ENCODE measurements at places on chromosomes 7 and 10.

DNA sequence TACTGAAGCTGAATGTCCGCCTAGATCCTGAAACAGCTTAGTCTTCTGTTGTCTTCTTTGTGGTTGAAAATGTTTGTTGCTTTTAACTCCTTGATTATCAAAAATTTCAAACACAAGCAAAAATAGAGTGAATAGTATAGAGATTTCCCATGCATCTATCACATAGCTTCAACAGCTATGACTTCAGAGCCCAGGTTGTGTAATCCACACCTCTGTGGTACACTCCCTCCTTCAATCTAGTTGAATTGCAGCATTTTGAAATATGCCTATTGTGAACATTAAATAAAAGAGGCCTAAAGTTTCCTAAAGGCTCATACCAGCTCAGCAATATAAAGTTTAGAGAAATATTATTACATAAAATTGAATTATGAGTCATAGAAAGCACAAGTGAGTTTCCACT, 204.7 kb upstream of the HDAC9 start:
- no peak for DNase-seq

DNA sequence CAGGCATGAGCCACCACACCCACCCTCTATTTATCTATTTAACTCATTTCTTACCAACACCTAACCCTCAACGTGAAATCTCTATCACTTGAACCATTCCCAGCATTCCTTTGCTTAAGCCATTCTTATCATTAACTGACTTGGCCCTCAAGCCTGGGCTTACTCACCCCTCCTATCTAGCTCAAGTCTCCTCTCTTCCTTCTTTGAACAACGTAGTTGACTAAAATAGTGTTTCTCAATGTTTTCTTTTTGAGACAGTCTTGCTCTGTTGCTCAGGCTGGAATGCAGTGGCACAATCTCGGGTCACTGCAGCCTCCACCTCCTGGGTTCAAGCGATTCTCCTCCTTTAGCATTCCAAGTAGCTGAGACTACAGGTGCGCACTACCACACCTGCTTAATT, 7.0 kb downstream of the ANXA7 start:
- DNase-seq, result no peak

DNA sequence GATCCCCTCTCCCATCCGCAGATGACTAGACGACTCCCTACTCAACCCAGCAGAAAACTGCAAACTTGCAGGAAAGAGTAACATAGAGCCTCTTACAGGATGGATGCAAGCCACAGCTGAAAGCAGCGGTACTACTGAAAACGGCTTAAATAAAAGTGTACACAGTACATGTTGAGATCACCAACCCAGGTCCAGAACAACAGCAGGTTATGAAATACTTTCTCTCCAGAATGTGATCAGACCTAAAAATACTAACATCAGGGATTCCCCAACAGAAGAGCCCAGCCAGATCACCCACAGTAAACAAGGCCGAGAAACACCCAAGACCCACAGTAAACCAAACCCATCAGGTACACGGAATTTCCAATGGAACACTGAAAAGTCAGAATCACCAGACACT, 13.2 kb downstream of the ATE1 start:
- no peak for DNase-seq

GRCh38 chr7:78435355-78435754, 636.8 kb downstream of the PHTF2 start:
- no peak for DNase-seq

DNA sequence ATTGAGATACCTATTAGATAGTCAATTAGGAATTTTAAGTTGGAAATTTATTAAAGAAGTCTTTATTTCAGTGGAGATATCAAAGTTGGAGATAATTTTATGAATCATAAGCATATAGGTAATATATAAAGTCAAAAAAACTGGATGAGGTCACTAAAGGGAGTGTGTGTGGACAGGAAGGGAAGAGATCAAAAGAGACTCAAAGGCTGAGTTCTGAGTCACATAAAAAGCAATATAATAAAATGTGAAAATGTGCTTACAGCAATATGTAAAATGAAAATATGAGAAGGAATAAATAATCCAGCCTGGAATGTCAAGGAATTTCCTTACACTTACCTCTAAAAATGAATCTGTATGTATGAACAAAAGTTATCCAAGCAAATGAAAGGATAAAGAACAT, 583.3 kb upstream of the SORCS1 start:
- no peak for DNase-seq

DNA sequence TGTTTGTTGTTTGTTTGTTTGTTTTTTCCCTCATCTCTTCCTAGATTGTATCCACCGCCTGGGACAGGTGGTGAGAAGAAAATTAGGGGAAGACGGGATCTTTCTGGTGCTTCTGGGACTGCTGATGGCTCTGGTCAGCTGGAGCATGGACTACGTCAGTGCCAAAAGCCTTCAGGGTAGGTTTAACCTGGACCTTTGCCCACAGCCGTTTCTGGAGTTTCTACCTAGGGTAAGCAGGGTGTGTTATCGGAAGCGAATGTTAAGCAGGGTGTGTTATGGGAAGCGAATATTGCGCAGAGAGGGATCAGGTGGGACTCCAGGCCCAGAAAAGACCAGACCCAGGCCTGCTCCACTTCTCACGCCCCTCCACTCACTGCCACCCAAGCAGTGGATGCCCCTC, 4.7 kb downstream of the CLCN1 start:
- DNase-seq, result no peak

GRCh38 chr10:14312014-14312413, 18.7 kb downstream of the FRMD4A start:
- DNase-seq, result no peak

GRCh38 chr7:16098585-16099179, 322.7 kb downstream of the CRPPA start:
- no peak for DNase-seq

- DNase-seq, result no peak
These were observed 448.2 kb downstream of the DNAJB6 start for GRCh38 chr7:157784979-157785441.

GRCh38 chr7:96143495-96144259, 178.2 kb downstream of the SLC25A13 start:
- DNase-seq, result no peak

DNA sequence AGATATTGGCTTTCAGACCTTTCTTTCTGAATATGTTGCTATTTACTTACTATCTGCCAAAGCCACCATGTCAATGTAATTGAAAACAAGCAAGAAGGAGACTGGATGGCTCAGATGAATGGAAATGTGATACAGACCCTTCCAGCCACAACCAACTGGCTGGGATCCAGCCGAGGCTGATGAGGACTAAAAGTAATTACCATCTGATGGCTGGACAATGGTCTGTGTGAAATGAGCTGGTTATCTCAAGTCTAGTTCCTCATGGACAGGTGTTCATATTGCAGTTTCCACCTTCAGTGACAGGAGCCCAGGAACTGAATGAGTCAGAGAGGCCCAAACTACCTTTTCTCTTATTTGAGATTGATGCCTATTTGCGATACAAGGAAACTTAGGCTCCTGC, 267.5 kb downstream of the GATA3 start:
- no peak for DNase-seq

- DNase-seq, result no peak
These were observed 107.5 kb downstream of the KIF20B start for GRCh38 chr10:89808842-89809241.

GRCh38 chr7:39535720-39536119, 30.5 kb upstream of the YAE1 start:
- no peak for DNase-seq

DNA sequence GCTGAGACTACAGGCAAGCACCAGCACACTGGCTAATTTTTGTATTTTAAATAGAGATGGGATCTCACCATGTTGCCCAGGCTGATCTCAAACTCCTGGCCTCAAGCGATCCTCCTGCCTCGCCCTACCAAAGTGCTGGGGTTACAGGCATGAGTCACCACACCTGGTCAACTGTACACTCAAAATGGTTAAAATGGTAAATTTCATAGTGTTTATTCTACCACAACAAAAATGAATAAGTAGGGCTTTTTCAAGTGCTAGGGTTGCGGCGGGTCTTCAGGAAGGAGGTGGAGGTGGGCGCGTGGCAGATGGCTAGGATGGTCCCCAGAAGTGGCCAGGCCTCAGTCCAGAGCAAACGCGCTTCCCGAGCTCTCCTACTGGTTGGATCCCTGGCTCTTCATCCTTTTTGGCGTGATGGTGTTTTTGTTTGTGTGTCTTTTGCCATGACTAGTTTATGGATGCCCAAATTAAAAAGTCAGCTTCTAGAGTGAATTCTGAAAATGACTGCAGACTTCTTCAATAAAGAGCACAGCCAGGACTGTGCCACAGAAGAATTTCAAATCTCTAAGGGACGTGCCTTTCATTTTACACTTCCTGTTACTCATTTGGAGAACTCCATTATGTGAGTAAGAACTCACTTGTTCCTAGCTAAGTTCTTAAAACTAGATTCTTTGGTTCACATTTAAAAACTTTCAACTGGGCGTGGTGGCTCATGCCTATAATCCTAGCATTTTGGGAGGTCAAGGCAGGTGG, 73.9 kb downstream of the TMEM130 start:
- DNase-seq, result no peak

DNA sequence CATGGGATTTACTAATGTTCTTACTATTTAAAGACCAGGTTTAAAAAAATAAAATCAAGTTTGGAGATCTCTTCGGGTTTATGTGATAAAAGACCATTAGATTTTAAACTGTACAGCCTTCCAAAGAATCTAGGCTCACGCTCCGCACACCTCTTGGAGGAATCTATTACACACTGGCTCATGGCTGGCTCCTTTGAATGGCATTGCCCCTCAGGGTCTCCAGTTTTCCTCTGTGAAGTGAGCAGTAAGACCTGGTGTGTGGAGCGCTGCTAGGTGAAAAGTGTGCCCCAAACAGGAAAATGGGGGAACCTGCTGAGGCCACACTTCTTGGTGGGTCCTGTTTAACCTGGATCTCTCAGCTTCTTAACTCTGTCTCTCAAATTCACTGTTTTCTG, 142.3 kb downstream of the KAT6B start:
- DNase-seq, result no peak

DNA sequence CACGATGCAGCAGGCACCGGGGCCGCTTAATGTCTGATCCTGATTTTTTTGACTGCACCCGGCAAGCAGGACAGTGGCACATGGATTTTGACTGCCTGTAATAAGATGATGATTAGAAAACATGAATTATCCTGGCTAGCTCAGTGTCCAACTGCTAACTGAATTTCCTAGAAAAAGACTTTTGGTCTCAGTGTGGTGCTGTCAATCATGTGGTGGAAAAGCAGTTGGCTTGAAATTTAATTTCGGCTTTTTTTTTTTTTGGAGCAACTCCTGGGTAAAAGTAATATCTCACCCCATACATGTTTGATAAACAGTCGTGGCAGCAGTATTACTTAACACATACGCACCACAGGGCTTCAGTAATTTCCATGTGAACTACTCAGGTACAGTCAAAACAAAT, 227.7 kb downstream of the FANK1 start:
- no peak for DNase-seq

GRCh38 chr10:4033341-4033896, 248.4 kb upstream of the KLF6 start:
- DNase-seq, result no peak

GRCh38 chr10:124091646-124092249, 1.6 kb downstream of the CHST15 start:
- no peak for DNase-seq

DNA sequence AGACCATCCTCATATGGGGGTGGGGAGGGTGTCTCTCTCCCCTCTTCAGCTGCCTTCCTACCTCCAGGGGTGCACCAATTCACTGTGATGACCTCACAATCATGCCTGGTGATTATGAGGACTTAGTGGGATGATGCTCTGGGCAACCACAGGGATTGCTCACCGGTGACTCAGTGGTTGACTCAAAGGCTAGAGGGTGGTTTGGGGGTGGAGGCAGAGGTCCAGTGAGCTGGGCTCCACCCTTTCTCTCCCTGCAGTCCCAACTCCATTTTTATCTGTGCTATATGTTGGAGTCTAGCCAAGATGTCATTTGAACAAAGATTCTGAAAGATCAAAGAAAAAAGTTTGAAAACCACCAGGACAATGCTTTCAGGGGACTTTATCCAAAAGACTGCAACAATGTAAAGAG, 286.9 kb downstream of the KCNMA1 start:
- peak; percentile 96 for DNase-seq

DNA sequence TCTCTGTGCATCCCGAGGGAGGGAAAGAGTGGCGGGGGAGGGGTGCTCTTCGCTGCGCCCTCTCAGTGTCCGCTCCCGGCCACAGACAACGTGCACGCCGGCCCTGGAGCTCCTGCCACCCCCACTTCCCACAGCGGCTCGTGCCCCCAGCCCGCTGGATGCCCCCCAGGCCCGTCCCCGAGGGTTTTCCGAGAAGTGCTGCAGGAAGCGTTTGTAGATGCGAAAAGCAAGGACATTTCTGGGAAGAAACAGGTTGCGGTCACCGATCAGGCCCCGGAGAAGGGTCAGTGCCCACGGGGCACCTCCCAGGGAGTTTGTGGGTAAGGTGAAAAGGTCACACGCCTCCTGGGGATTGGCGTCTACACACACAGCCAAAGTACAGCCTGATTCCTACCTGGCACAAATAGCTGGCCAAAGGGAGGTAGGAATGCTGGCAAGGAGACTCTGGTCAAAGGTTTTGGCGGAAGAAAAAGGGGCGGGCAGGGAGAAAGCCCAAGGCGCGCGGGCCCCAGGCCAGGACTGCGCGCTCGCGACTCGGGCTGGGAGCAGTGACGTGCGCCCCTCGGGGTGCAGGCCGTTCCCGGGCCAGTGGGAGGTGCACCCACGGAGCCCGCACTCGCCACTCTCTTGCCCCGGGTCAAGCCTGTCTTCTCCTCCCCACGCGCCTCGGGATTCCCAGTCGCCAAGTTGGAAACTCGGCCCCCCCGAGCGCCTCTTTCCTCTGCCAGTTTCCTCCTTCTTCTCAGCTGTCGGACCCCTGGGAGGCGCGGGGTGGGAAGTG, 1.5 kb upstream of the NRP1 start:
- DNase-seq, result no peak

- DNase-seq, result no peak
These were observed 87.7 kb downstream of the NKX6-2 start for GRCh38 chr10:132698211-132698751.

DNA sequence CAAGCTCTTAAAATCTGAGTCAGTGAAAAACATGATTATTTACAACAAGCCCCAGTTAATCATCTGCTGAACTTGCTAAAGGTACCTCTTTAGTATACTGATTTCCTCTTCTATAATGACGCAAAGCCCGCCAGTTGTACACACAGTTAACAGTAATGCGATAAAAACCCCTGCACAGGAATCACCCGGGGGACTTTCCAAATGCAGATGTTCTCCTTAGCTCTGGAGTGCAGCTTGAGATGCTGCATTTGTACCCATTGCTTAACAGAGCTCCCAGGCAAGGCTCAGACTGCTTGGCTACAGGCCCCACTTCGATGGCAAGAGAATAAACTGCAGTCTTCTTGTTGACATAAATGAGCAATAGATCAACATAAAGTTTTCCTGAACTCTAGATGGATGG, 279.6 kb upstream of the HGF start:
- no peak for DNase-seq
